ENCODE measurements at places on chromosomes 5 and 9.

DNA sequence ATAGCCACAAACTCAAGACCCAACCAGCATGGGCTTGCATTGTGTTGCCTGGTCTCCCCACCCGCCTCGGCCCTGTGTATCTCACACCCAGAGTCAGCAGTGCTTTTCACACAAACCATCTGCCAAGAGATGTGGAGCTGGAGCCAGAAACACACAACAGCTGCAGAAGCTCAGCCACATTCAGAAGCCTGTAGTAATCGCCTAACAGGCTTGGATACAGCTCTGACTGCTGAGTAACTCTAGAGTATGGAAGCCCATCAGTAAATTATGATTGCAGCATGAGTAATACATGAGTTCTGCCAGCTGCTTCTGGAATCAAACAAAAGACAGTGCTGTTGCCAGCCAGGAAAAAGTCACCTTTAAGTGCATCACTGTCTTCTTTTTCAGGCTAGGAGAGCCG lies 16.0 kb downstream of the TEK start:
- DNase-seq, result peak; percentile 99

GRCh38 chr5:169202969-169203368 lies 98.0 kb downstream of the SLIT3 start:
- DNase-seq, result no peak

DNA sequence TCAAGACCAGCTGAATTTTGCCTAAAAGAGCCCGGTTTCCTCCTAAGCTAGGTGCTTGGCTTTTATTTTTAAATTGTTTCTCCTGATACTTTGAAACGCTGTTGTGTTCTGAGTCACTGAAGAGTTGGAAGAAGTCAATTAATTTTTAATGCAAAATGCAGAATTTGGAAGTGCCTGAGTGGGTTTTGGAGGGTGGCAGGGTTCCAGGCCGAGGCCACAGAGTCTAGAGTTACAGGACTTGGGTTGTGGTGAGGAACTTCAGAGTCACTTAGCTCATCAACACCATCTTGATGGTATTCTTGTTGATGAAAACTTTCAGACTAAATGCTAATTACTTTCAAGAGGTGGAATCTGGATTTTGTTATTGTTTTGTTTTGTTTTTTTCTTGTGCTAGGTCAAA lies 130.6 kb downstream of the PDZD2 start:
- no peak for DNase-seq

DNA sequence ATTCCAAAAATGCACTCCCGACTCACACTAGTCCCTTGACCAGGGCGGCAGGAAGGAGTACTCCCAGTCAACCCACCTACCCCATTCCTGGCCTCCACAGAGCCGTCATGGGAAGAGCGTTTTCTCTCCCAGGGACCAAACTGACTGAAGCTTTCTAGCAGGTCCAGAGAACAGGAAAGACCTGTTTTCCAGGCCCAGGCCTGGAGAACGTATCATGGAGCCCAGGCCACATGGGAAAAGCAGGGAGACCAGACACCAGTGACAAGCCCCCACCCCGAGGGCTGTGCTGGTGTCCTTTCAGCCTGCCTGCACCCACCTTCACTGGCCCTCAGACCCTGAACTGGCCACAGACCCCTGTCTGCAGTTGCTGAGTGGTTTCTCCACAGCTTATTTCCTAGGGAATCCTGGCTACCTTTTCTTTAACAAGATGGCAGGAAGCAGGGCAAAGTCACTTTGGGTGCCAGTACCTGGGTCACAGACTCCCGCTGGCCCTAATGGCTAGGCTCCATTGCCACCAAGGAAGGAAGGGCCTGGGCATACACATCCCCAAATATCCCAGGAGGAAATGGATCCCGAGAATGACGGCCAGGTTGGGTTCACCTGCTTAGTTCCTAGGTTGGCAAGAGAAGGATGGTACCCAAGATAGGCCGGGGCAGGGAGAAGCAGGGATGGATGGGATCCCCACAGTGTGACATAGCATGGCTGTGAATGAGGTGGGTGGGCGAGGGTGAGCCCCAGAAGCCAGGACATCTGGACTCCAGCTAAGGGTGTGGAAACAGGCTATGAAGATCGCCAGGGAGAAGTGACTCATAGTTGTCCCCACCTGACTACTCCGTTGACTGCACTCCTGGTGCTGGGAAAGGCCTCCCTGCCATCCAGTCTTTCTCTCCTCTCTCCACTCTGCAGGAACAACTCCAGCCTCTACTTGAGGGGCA lies 12.2 kb downstream of the CCNI2 start:
- no peak for DNase-seq

DNA sequence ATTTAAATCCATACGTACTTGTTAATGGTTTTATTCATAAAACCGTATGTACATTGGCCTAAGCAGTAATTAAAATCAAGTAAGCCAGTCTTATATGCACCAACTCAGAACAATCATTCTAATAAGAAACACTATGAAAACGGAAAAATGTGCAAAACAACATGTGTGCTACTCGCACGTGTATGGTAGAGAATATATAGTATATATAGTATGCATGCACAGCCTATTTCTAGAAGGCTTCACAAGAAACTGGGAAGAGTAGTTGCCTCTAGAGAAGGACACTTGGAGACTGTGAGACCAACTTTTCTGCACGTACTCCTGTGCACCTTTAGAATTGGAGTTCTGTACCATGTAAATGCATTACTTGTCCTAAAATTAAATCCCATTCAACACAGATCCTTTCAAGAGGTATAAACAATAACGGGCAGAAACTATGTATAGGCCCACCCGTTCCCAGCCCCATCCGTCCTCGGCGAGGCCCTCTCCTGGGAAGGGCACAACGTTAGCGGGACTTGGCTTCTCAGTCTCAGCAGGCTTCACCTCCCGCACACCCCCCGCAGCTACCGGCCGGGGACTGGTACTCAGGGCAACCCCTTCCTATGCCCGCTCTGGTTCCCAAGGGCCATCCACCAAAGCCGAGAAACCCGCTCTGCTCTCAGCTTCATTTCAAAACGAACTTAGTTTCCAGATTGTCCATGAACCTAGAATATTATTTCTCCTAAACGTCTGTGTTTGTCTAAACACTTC lies 2.0 kb downstream of the CDC14B start:
- no peak for DNase-seq
